Stimulated activated CD4-positive, alpha-beta T cell treated with anti-CD3 and anti-CD28 coated beads, Interleukin-4, amount 100 ng/mL, for 24 hours (primary cell): ENCODE measurements at places on chromosomes 4 and X.

- DNase-seq, result peak; percentile 28
These were observed 807 bp downstream of the PGRMC1 start for GRCh38 chrX:119236623-119237561.

DNA sequence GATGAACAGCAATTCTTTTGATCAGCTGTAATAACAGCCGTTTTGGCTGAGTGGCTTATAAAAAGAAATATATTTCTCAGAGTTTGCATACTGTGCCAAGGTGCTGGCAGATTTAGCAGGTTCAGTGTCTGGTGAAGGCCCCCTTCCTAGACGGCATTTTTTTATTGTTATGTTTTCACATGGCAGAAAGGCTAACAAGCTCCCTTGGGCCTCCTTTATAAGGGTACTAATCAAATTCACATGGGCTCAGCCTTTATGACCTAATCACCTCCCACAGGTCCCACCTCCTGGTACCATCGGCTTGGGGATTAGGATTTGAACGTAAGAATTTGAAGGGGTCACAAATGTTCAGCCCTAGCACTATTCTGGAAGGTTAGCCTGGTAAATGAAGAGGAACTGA is 431.9 kb downstream of the SPOCK3 start:
- DNase-seq, result no peak

DNA sequence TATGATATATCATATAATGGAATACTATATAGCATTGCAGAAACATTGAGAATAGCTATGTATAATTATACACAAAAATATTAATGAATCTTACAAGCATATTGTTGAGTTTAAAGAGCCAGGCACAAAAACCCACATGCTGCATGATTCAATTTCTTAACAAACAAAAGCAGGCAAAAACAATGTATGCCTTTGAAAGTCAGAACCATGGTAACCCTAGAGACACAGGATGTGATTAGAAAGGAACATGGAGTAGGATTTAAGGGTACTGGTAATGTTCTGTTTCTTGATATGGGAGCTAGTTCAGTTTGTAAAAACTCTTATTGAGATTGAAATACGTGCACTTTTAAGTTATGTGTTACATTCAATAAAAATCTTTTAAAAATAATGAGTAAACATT is 21.5 kb downstream of the CXCL8 start:
- DNase-seq, result no peak

DNA sequence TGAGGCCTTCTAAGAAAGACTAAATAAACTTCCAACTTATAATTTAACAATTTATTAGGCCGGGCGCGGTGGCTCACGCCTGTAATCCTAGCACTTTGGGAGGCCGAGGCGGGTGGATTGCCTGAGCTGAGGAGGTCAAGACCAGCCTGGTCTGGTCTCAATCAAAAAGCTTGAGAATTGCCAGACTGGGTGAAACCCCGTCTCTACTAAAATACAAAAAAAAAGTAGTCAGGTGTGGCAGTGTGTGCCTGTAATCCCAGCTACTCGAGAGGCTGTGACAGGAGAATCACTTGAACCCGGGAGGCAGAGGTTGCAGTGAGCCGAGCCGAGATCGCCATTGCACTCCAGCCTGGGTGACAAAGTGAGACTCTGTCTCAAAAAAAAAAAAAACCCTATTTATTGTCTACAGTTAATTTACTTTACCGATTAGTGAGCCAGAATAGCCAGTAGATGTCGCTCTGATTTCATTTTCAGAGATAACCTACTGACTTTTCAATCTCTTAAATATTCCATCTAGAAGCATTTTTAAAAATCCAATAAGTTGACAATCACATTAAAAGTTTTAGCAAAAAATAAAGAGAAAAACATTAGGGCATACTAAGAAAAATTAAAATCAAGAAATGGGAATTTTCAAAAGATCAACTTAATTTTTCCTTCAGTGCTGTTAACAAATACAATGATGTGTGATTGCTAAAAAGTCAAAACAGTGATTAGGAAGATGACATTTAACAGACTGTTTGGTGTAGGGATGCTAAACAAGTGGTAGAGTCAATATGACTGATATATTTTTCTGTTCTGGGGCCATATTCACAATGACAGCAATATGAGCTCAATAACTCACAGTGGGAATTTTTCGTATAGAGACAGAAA is 4.3 kb upstream of the SHROOM3 start:
- DNase-seq, result no peak

DNA sequence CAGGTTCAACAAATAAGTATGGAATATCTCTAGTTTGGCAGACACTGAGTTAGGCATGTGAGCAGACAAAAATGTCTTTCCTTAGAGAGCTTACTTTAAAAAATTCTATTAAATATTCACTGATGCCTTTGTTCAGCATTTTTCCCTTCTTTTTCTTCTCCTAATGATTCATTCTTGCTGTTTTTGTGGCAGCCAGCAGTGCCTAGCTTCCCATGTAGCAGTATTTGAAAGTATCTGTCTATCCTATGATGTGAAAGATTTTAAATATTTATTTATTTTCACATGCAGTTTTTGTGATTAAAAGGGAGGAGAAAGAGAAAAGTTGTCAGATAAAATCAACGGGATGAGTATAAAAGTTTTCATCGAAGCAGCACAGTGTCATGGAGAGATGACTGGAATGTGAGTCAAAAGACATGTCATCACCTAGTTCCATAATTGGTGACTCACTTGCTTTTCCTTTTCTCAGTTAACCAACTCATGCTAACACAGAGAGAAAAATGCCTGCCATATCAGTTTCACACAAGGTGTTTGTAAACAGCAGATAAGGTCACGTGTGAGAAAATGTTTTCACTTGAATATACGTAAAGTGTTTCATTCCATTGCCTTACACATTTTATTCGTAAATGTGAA is 69.8 kb downstream of the BMPR1B start:
- DNase-seq, result no peak

DNA sequence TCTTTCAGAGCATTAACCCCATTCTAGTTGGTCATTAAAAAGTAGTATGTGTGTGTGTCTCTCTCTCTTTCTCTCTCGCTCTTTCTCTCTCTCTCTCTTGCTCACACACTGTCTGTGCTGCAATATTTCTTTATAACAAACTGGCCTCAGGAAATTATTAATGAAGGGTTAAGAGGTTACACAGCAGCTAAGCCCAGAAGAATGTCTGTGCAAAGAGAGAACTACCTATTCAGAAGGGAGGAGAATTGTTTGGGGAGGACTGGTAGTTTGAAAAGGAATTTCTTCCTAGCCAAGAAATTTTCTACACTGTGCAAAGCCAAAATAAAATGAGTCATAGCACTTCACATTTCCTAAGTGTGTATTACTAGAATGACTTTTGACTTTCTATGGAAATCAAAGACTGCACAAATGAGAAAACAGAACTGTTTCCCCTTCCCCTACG is 22.2 kb downstream of the PDGFC start:
- no peak for DNase-seq

- no peak for DNase-seq
These were observed 193.1 kb downstream of the PARM1 start for GRCh38 chr4:75126058-75126457.

DNA sequence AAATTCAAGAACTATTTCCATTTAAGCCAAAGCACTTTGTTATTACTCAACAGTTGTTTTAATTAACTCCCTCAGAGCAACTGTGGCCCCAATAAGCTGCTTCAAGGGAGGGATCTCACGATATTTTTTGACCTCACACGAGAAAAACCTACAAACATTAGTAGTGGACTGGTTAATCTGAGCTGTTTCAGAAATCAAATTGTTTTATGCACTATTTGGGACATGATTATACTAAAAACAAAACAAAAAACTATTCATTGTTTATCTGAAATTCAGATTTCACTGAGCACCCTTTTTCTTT is 74.3 kb downstream of the DCHS2 start:
- DNase-seq, result no peak

DNA sequence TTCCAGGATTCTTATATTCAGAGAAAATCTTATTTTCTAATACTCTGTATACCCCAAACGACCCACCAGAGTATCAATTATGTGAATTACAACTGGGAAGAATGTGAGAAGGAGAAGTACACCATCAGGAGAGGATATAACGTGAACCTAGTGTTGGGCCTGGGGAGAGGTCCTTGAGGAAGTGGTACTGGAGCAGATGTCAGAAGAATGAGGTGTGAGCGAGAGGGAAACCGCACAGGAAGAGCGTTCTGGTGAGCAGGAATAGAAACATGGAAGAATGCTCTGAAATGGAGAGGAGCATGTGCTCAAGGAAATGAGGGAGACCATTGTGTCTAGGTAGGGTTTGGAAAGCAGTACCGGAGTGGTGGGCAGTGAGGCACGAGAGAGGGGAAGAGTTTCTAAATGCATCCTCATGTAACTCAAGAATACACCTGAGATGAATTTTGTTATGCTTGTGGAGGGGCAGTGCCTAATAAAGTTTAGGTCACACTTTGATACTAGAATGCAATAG is 151.6 kb downstream of the GRID2 start:
- no peak for DNase-seq

DNA sequence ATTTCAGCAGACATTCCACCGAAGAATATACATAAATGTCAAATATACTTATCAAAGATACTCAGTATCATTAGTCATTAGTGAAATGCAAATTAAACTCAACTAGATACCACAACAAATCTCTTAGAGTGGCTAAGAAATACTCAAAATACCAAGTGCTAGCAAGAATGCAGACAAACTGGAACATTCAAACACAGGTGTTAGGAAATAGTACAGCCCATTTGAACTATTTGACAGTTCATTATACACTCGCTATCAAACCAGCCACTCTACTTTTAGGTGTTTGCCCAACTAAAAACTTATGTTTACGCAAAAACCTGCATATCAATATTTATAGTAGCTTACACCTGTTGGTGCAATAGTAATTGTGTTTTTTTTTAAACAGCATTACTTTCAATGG is 8.8 kb downstream of the ADAM29 start:
- no peak for DNase-seq

- DNase-seq, result no peak
These were observed 5.6 kb downstream of the CXCL9 start for GRCh38 chr4:76001700-76002099.

DNA sequence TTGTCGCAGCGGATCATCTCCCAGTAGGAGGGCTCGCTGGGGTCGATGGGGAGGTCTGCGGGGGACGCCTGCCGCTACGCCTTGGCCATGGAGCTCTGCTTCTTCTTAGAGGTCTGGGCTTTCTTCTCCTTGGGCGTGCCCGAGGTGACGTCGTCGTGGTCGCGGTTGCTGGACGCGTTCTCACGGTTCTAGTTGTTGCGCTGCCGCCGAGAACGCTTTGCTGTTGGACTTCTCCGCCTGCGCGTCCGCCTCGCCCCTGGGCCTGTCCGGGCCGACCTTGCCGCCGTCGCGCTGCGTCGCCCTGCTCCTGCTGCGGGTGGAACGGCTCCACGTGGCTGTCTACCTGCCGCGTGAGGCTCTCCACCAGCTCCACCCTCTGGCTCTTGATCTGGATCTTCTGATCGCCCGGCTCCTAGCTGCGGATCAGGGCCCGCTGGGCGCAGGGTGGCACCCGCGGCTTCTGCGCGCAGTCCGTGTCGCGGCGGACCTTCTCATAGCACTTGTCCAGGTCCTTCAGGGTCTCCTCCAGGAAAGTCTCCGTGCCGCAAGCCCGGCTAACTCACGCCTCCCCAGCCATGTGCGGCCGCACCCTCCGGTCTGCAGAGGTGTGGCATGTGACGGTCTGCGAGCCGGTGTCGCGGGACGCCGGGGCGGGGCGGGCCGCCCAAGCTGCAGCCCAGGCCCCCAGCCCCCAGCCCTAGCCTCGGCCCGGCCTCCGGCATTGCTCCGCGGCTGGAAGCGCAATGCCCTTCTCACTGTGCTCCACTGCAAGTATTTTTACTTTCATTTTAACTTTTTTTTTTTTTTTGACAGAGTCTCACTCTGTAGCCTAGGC is 40.5 kb upstream of the OGT start:
- DNase-seq, result peak; percentile 30

DNA sequence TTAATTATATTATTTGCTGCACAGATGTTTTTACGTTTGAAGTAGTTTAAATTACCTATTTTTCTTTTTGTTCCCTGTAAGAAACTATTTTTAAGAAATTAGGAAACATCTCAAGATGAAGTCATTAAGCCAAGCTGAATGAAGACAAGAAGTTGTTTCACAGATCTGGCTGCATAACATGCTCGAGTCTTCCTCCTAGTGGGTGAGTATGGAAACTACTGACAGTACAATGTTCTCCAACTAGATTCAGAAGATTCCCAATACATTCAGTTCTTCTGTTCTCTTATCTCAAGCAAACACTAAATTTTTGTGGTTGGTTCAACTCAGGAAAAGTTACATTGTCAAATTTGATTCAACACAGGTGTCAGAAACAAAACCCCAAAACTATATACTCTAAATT is 256.8 kb upstream of the VCX start:
- DNase-seq, result no peak

DNA sequence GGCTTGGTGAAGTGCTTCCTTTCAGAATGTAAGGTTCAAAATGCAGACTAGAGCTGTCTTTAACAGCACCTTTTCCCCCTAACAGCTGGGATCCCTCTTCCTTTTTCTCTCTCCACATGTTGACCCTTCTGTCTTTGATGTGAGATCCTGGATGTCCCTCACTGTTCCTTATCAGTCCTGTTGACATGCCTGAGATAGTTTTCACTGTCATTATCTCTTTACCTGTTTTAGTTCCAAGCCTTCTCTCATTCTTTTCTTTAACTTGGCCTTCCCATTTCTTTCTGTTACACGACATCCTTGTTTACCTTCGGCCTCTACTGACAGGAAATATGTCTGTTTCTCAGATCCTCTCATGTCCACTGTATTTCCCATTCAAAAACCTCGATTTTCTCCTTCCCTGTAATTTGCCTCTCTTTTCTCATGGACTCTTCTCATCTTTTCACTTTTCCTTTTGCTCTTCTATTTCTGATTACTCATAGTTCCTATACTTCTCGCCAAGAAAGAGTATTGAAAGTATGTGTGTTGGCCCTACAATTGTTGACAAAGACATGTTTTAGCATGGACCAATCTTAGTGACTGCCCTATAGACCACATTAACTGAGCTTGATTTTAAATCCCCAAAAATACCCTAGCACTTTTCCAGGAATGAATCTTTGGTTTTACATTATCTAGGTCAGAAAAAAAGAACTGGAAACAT is 1.2 kb upstream of the SOWAHB start:
- no peak for DNase-seq

DNA sequence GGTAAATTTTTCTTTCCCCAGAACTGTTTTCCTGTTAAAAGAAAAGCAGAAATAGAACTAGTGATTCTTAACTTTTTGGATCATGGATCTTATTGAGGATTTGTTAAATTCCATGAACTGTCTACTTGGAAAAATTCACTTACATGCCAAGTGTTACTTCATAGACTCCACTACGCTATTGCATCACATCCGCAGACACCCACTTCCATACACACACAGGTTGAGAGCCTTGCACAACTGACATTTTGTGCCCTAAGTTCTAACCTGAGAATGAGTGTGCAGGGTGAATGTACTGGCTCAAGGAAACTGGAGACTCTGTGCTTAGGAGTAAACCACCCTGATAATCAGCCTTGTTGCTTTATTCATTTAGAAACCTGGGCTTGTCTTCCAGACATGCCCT is 250.5 kb upstream of the EDA2R start:
- no peak for DNase-seq

GRCh38 chrX:130336531-130336930 is 3.2 kb upstream of the SLC25A14 start:
- no peak for DNase-seq
